ENCODE measurements at places on chromosomes 2 and 18.
A peak's percentile ranks its signal among the peaks of the same experiment; 100 is the strongest.

GRCh38 chr2:45901468-45902032, 250.1 kb downstream of the PRKCE start:
- H3K27ac ChIP-seq = no peak overlapping the region
- 0 out of 2 replicates have a peak, but pooled peaks cover 3% of the 10 kb centered on the region for H3K4me1 ChIP-seq
- H3K4me3 ChIP-seq = no peak overlapping the region
- H3K36me3 ChIP-seq = no peaks in the 10 kb centered on the region

DNA sequence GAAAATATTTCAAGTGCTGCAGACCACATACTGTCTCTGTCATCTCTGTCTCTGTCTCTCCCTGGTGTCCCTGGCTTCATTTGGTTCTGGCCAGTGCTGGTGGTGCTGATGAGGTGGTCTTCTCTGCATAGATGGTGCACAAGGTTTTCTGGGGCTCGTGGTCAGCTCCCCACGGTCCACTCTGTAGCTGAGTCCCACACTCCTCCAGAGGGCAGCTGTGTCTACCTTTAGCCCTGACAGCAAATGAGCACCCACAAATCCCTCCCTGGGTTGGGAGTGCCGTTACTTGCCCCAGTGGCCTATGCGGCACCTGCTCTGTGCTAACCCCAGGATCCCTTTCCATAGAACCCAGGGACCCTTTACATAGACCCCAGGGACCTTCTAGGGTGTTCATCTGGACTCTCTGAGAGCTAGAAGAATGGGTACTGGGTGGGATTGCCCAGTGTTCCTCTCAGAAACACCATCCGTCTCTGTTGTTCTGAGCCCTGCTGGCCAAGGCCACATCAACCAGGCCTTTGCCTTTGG, 129.3 kb downstream of the CAPN13 start:
- no peak overlapping the region for H3K4me3 ChIP-seq

GRCh38 chr2:26632624-26633185, 8.5 kb downstream of the CIB4 start:
- no peaks in the 10 kb centered on the region for H3K36me3 ChIP-seq
- DNase-seq = no peak
- no peak overlapping the region for H3K27ac ChIP-seq
- no peak overlapping the region for H3K4me3 ChIP-seq
- peaks cover 3% of the 10 kb centered on the region for H3K4me1 ChIP-seq
- no peaks in the 10 kb centered on the region for H3K27me3 ChIP-seq

DNA sequence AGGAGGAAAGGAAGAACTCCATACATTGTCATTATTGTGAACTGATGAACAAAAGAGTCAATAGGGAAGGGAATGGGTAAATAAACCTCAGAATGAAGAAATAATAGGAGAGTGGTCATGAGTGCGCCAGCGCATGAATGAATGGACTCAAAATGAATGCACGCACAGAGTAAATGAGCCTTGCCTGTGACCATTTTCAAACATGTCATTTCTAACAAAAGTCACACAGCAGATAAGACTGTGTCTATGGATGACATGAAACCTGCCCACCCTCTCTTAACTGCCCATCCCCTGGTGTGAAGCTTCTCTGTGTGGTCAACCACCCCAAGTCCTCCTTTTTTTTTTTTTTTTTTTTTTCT, 121.1 kb upstream of the TEX51 start:
- H3K36me3 ChIP-seq = no peaks in the 10 kb centered on the region
- H3K27ac ChIP-seq = no peak overlapping the region
- H3K4me1 ChIP-seq = peaks cover 11% of the 10 kb centered on the region
- DNase-seq = no peak

GRCh38 chr2:132651115-132652045, 18.6 kb downstream of the LYPD1 start:
- peak; percentile 34 for DNase-seq
- no peak overlapping the region for H3K4me3 ChIP-seq
- H3K27ac ChIP-seq = no peak overlapping the region
- no peaks in the 10 kb centered on the region for H3K27me3 ChIP-seq
- H3K4me1 ChIP-seq = peaks cover 6% of the 10 kb centered on the region
